CD14-positive monocyte (primary cell): ENCODE measurements at places on chromosomes 6 and 20.
A peak's percentile ranks its signal among the peaks of the same experiment; 100 is the strongest.

GRCh38 chr20:19473216-19473921, 260.9 kb downstream of the SLC24A3 start:
- DNase-seq, result no peak

- DNase-seq, result no peak
Measured at GRCh38 chr6:107819964-107820337, 4.2 kb downstream of the SCML4 start.

DNA sequence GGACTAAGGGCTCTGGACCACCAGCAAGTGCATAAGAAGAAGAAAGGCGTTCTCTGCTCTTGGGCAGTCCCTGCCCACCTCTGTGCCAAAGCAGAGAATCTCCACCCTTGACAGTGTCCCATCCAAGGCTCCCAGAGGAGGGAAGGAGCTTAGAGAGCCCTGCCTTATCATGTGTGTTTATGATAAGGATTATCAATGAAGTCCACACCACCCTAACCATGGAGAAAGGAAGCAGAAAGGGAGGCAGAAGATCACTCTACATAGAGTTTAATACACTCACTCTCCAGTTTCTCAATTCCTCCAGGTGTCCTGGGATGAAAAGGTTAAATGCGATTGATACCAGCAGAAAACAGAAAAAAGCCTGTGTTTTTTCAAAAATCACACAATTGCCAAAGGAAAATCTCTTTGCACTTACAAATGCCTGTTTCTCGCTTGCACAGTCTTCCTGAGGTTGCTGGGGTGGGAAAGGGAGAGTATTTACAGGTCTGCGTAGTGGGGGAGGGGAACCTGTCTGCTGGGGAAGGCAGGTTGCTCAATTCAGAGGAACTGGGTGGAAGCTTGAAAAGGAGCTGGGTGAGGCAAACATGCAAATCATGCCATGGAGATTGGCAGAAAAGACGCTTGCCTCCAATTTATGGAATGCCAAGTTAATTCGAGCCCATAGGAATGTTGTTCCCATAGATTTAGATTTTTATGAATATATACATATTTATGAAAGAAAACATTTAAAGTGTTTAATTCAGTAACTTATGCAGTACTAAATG, 104.0 kb downstream of the EYA2 start:
- no peak for DNase-seq

DNA sequence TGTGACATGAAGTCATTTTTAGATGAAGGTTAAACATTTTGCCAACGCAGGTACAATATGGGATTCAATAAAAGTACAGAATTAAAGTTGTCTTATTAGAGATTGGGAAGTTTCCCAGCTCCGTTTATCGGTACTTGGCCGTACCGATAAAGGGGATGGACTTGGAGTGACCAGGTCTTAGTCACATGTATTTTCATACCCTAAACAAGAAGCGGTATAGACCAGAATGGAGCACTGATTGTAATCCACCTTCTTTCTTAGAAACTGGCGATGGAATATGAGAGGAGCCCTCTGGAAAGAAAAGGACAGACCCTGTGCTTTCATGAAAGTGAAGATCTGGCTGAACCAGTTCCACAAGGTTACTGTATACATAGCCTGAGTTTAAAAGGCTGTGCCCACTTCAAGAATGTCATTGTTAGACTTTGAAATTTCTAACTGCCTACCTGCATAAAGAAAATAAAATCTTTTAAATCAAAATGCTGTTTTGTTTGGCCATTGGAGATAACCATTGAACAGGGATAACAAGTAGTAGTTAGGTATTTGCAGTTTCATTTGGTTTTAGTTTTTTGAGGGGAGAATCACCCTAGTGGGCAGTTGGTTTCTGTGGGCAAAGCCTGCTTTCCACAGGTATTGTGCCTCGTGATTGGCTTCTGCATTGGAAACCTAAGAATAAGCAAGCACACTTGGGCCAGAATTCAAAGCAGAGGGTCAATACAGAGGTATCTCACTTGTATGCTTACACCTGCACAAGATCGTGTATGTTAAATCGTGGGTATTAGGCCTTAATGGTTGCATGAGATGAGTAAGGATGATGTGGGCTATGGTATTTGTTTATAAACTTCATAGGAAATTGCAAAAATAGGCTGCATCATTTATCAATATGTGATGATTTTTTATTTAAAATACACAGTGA, 11.2 kb upstream of the ZNFX1 start:
- DNase-seq, result no peak

DNA sequence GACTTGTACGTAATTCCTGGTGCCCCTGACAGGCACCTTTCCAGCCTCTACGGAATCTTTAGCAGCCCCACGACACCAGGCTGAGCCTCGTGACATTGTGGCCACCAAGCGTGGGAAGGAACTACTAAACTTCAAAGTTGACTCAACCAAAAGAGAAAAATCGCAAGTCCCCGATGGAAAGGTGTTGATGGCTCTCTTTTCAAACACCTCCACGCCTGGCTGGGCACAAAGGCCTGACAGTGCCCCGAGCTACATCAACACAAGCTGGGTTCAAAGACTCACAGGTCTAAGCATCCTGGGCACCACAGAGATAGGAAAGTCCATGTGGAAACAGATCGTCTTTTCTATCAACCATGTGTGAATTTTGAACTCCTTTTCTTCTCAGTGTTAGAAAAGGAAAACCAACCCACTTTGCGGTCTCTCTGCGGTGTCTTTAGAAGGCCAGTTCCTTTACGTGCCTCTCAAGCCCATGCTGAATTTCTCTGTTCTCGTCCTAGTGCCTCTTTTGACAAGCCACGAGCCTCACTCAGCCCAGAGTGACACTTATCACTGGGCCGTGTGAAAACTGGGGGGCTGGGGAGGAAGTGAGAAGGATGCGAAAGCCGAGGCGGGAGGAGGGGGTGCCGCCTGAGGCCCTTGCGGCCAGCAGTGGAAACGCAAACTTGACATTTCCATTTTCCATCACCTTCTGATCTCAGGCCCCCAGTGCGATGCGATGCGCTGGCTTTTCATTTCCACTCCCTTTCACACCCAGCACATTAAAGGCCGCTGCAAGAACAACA, 59.4 kb downstream of the GFOD1 start:
- peak; percentile 74 for DNase-seq

DNA sequence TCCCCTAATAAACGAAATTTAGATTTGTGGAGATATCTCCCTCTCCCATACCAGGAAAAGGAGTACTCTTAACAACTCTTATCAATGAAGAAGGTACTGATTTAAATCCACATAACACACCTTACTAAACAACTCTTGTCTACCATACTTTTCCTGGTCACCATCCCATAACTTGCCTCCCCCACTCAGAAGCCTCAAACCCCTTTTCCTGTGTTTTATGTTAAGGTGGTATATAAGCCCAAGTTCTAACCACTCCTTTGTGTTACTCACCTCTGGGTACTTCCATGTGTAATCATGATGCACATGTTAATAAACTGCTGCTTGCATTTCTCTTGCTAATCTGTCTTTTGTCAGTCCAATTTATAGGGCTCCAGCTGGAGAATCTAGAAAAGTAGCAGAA, 330.7 kb downstream of the CD83 start:
- DNase-seq, result no peak
